ENCODE measurements at places on chromosomes 12 and 14.
A peak's percentile ranks its signal among the peaks of the same experiment; 100 is the strongest.

GRCh38 chr14:74501135-74501614 is 7.6 kb downstream of the ISCA2 start:
- peak; percentile 41 for DNase-seq

GRCh38 chr12:2027351-2027750 is 23.1 kb upstream of the DCP1B start:
- DNase-seq: no peak

DNA sequence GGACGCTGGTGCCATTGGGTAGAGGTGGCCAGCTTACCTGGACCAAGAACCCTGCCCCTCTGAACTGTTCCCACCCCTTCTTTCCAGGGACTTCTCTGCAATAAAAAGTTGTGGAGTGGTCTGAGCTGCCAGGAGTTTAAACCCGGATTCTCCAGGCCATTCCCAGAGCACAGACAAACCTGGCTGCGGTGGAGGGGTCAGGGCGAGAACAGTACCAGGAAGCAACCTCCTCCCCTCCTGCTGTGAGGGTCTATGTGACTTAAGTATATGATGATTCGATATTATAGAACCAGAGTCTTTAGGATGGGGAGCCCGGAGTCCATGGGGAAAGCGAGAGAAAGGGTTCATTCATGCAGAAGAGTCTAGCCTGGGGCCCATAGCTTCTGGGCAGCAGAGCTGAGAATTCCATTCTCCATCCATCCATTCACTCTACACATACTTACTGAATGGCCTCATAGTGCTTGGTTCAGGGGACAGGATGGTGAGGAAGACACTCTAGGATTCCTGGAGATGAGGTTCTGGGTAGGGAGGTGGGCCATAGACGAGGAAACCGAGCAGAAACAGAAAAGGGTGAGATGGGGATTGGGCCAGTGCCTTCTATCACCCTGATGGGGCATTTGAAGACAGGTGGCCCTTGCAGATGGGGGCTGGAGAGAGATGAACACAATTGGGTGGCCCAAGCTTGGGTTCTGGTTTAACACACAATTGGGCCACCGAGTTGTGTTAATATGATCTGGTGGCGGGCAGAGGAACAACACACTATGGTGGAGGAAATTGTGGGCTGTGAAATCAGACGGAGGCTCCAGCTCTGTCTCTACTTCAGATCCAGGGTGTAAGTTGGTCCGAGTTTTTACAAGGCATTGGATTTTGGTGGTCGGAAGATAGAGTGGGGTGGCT is 5.2 kb downstream of the KRT86 start:
- no peak for DNase-seq

DNA sequence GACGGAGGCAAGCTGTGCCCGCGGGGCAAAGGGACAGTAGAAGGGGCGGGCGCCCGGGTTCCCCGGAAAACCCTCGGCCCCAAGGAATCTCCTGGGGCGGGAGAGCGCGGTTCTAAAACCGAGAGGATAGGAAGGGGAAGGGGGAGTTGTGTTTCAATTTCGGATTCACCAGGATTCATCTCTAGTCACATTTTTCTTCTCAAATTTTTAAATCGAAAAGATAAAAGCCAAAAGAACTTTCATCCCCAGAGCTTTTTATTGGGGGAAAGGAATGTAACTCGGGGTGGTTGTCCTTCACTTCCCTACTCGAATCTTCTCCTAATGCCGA is 1.4 kb downstream of the BMP4 start:
- no peak for DNase-seq

DNA sequence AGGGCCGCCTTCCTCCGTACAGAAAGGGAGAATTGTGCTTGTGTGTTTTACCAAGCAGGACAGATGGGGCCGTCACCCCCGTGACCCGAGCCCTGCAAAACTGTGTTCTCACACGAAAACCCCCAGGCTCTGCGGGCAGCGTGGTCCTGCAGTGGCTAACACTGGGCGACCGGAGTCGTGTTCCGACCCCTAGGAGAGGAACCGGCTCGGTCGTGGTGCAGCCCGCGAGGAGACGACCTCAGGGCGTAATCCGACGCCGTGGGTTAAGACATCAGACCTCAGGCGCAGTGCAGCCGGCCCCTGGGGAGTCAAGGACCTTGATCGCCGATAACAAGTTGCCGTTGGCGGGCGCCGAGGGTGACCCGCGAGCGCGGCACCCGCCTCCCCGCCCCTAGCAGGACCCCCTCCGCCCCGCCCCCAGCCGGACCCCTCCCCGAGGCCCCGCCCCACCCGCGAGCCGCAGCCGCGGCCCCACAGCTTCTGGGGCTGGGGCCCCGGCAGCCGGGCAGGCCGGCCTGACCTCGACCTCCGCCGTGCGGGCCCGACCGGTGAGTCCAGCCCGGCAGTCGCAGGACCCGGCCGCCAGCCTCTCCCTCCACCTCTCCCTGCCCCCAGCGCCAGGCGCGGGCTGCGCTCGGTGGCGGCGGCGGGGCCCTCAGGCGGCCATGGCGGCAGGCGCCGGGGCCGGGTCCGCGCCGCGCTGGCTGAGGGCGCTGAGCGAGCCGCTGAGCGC is at the start of gene CHPT1:
Gene CHPT1 (plus strand): TSS at position 444 of the 733 bp plus-strand sequence. CDS start 222 bp downstream, at position 666.
- peak; percentile 87 for DNase-seq

GRCh38 chr12:118330421-118331018 is 42.2 kb downstream of the TAOK3 start:
- no peak for DNase-seq

DNA sequence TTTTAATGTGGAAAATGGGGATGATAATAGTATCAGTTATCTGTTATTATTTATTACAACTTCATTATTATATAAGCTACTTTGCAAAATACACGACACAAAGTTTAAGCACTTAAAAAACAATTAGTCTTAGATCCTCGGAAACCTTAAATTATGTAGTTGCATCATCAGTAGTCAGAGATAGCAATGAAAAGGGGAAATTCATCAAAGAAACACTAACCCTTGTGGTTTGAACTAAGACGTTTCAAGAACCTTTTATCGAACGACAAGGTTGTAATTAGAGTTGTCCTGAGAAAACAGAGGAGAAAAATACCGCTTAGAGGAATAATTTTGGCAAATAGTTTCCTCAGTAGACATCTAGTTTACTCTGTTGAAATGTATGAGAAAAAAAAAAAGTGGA is 198.5 kb downstream of the PTPRO start:
- DNase-seq: no peak

- DNase-seq: no peak
Observed at GRCh38 chr14:47539031-47539461, 136.4 kb downstream of the MDGA2 start.

- no peak for DNase-seq
Observed at GRCh38 chr12:87290505-87290904, 738.7 kb downstream of the C12orf50 start.

GRCh38 chr12:52891044-52891443 is 13.8 kb downstream of the KRT8 start:
- DNase-seq: no peak

DNA sequence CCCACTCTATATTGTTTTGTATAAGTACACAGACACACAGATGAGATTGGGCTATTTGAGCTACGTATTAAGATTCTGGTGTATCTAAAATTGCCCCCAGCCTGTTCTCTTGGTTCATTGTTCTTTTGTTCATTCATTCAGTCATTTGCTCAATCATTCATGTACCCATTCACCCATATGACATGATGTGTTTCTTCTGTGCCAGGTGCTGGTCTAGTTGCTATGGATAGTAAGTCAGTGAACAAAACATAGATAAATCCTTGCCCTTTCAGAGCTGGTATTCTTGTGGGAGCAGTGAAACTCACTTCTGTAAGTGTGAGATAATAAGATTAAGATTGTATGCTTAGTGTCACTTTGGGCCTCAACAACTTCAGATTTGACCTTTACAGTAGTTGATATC is 191.3 kb downstream of the TMTC2 start:
- DNase-seq: no peak

GRCh38 chr14:68263563-68264259 is 444.1 kb downstream of the RAD51B start:
- DNase-seq: no peak

GRCh38 chr14:90999299-90999698 is 61.1 kb downstream of the RPS6KA5 start:
- no peak for DNase-seq

- no peak for DNase-seq
Observed at GRCh38 chr12:108325549-108325948, 13.6 kb downstream of the CMKLR1 start.

GRCh38 chr14:32727832-32728231 is 210.8 kb upstream of the NPAS3 start:
- no peak for DNase-seq

- peak; percentile 61 for DNase-seq
Observed at GRCh38 chr12:119060847-119061796, 79.8 kb downstream of the SRRM4 start.

DNA sequence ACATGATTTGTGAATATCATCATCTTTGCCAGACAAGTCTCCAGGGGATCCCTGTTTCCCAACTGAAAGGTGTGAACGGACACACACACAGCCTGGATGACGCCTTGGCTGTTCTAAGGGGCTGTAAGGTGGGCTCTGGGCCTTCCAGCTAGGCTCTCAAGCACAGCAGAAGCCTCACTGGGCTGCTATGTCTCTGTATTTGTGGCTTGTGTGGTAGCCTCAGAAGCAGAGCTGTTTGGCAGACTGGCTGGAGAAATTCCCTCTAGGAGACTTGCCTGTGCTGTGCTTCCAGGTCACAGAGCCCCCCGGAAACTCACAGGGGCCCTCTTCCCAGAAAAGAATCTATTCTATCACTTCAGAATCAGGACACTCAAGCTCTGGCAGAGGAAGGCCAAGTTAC is 21.4 kb downstream of the OTUB2 start:
- no peak for DNase-seq

DNA sequence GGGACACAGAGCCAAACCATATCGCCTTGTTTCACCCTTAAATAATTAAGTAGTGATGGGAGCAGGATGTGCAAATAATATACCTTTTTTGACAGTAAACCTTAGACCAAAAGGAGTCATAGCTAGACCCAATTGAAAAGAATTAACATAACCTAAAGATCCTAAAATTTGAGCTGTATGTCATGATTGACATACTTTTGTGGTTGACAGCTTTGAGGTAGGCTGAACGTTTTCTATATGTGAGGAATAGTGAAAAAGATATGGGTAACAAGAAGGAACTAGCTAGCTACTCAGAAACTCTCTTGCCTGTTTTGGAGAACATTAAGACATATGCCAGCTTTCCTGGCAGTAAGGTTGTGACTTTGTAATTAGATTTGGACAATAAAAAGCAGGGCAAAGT is 320.6 kb downstream of the KCNC2 start:
- no peak for DNase-seq

GRCh38 chr14:30779210-30779609 is 95.1 kb upstream of the COCH start:
- no peak for DNase-seq

- no peak for DNase-seq
Observed at GRCh38 chr12:38282886-38283285, 33.7 kb upstream of the ALG10B start.

DNA sequence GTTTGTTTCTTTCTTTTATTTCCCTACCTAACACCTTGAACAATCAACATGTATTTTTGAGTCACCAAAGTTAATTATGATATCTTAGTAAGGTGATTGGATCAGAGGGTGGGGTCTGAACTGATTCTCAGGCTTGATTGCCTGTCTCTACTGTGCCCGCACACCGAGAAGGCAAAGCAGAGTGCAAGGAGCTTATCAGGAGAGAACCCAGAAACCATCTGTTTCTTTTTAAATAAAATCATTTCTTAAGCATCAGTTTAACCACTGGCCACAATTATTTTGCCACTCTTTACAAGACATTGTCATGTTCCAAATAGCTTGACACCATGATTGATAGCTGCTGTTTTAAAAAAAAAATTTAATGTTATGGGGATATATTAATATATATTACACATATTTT is 3.1 kb downstream of the GARIN2 start:
- no peak for DNase-seq

DNA sequence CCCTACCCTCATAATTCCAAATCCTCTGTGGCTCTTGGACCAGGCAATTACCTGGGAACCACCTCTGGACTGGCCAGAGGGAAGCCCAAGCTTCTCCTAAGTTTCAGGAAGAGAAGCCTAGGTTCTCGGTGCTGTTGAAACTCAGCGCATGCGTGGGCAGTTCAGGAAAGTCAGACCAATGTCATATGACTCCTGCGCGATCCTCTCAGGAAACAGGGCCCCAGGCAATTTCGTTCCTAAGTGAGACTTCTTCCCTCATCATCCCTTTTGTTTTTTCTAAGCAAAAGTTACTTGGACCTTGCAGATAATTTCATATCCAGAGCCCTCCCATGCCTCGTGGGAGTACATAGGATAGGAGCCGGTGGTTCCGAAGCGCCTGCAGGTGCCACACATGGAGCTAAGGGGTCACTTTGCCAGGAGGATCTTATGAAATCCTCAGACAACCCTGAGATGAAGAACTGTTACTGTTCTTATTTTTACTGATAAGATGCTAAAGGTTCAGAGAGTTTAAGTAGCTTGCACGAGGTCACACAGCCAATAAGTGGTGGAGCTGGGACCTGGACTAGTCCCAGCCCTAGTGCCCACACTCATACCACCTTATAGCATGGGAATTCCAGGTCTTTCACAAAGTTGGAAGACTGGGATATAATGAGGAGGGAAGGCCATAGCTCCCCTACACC is 168.2 kb downstream of the ZFP36L1 start:
- peak; percentile 13 for DNase-seq

- no peak for DNase-seq
Observed at GRCh38 chr14:90409209-90409730, 12.4 kb downstream of the CALM1 start.

- no peak for DNase-seq
Observed at GRCh38 chr12:102638777-102639176, 158.4 kb upstream of the IGF1 start.

DNA sequence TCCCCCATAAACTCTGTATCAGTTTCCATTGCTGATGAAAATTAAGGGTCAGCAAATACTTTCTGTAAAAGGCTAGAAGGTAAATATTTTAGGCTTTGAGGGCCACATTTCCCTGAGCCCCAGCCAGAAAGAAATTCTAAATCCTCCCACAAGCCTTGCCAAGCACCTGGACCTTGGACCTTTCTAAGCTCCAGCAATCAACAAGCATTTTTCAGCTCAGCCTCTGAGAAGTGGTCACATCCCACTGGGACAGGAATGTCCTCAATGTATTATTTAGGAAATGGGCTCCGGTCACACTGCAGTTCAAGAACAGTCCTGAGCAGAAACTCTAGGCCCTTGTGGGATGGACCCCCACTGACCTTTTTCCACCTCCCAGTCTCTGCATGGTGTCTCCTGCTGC is 55.9 kb downstream of the WSCD2 start:
- no peak for DNase-seq

Measured in liver (tissue), 10 donors.